Renal cortical epithelial cell (primary cell): ENCODE measurements at places on chromosomes 6 and 20.
A peak's percentile ranks its signal among the peaks of the same experiment; 100 is the strongest.

GRCh38 chr6:24504649-24505586 lies 10.1 kb downstream of the ALDH5A1 start:
- DNase-seq = no peak

- DNase-seq = no peak
Measured at GRCh38 chr20:61801428-61801827, 264.3 kb downstream of the TAF4 start.

GRCh38 chr6:168542301-168542700 lies 101.3 kb downstream of the SMOC2 start:
- DNase-seq = no peak

DNA sequence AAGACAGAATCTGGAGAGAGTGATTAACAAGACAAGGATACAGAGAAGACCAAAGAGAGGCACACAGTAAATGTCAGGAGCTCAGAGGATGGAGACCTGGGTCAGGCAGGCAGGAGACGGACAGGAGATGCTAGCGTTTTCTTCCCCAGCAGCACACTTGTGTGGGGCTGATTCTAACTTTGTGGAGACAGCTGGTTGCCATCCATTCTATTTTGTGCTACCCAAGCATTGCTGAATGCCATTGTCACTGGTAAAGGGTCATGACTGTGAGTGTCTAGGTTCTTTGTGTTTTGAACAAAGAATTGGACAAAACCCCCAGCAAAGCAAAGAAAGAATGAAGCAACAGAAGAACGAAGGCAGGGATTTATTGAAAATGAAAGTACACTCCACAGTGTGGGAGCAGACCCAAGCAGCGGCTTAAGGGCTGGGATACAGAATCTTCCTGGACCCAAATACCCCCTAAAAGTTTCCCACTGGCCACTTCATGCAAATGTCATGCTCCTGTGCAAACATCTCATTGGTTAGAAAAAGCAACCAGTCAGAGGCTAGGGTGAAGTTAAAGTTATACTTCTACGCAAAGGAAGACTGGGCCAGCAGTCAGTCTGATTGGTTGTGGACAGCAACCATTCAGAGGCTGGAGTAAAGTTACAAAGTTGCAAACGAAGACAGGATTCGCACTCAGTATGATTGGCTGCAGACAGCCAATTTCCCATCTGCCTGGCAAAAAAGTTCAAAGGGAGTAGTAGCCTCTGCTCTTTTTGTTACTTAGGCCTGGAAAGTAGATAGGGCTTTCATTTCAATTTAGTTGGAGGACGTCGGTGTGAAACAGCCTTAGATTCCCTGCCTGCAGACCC lies 17.5 kb downstream of the PTK7 start:
- DNase-seq = peak; percentile 86

DNA sequence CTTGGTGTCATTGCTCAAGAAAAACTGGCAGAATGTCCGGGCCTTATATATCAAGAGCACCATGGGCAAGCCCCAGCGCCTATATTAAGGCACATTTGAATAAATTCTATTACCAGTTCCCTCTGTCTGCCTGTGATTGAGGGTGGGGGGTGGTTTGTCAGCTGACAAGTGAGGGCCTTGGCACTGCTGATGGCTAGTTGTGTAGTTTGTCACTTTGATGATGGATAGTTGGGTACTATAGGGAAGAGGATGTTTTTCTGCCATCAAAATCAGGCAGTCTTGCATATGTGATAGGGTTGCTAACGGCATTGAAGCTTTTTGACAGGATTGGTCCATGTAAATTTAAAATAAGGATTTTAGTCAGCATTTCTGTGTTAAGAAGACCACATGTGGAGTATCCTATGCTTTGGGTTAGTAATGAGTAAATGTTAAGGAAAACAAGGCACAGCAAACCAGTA lies 2.5 kb downstream of the RPL10A start:
- no peak for DNase-seq

- DNase-seq = no peak
Measured at GRCh38 chr6:153172815-153173214, 41.7 kb upstream of the RGS17 start.

DNA sequence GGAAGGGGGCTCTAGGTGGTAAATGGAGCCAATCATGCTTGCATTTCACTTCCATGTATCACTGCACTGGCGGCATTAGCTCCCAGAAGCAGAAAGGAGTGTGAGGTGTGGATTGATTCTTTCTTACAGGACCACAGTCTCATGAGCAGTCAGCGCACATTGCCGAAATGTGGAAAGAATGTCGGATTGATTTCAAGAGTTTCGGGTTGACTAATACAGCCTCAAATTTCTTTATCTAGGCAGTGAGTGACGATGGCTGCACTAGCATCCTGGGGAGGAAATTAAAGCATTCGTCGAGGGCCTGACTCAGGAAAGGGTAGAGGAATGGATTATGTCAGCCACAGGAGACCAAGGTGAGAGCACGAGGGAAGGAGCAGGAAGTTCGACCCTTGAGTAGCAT lies 222.8 kb upstream of the CDYL start:
- no peak for DNase-seq

DNA sequence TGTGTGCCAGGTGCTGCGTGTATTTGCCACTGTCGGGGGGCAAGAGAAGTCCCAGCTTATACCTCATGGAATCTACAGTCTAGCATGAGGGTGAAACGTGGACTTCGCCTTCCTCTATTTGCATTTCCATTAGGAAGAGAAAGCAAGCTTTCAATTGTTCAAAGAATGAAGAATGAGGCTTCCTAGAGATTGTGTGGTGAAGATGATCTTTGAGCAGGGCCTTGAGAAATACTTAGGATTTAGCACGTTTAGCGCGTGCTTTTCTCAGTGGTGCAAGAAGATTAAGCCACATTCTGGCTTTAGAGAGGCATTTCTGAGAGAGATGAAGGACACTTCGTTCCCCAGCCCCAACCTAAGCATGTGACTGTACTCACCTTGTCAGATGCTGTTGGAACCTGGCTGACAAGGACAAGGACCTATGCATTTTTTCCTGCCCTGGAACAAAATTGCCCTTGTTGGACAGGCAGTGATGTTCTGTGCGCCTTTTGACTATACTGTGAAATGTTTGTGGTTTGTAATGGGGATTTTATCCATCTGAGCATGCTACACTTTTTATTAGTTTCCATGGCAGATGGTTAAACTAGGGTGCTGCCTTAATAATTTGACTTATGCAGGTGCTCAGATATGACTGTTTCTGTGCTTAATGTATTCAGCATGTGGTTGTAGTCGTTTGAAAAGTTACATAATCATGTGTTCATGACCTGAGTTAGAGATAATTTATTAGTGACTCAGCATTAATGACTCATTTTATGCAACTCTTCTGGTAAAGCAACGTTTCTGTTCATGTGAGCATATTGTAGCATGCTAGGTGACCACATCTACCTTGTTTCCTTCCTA lies 10.7 kb downstream of the TULP4 start:
- DNase-seq = peak; percentile 97

DNA sequence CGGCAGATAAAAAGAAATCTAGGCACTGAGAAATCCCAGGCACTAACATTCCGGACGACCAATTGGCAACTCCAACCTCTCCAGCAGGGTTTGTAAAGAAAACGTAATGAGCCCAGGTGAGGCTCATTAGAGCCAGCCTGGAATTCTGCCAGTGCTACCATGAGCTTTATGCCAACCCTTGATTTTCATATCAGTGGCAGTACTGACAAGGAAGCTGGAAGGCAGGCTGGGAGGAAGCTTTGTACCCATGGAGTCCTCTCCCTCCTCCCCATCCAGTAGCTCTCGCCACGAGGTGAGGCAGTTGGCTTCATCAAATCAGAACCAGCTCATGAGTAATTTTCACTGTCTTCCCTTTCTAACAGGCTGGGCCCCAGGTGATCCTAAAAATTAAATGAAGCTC lies 250.2 kb downstream of the ZNF217 start:
- no peak for DNase-seq

DNA sequence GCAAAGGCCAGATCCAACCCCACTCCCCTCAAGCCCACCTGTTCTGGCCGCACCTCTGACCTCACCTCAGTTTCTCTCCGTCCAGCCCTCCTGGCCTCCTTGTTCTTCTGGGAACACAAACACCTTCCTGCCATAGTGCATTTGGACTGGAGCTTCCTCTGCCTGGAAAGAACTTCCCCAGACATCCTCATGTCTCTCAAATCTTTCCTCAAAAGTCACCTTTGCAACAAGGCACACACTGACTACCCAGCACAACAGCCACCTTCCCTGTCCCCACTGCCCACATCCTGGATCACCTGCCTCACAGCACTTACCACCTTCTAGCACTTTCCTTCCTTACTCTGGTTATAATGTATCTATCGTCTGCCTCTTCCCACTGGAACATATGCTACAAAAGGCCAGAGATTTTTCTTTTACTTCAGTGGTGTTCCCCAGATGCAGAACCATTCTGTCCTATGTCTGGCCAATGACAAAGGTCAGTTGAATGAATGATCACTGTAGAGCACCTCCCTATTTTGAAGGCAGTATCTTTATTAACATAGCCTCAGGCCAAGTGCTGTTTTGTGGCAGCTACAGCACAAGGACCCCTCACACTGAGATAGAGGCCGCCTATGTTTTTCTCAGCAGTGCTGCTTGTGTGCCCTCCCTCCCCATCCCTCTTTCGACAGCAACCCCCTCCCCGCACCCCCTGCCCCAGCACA lies 4.1 kb downstream of the HLA-B start:
- DNase-seq = no peak

- DNase-seq = no peak
Measured at GRCh38 chr6:5447921-5448320, 186.6 kb downstream of the FARS2 start.

- peak; percentile 80 for DNase-seq
Measured at GRCh38 chr6:31559958-31560696, 12.0 kb upstream of the LTA start.

GRCh38 chr6:129253727-129254126 lies 370.8 kb downstream of the LAMA2 start:
- DNase-seq = no peak

GRCh38 chr20:618980-619379 lies 8.9 kb upstream of the TCF15 start:
- no peak for DNase-seq

- DNase-seq = no peak
Measured at GRCh38 chr6:43367245-43367984, 2.0 kb downstream of the ZNF318 start.

DNA sequence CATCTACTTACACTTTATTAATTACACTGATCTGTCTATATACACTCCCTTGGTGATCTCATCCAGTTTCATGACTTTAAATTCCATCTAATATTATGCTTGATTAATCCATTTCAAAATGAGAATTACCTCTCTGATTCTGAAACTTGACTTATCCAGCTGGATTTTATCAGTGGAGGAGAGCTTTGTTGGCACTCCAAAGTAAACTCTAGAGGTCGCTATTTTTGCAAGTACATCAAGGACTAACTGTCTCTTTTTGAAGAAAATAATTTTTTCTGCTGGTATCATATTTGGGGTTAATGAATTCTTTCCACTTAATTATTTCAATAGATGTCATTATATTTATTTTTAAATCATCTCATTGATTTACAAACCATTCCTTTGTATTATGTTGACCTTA lies 630.3 kb upstream of the MAN1A1 start:
- peak; percentile 21 for DNase-seq

- no peak for DNase-seq
Measured at GRCh38 chr6:33330736-33331135, 13.2 kb upstream of the ZBTB22 start.

DNA sequence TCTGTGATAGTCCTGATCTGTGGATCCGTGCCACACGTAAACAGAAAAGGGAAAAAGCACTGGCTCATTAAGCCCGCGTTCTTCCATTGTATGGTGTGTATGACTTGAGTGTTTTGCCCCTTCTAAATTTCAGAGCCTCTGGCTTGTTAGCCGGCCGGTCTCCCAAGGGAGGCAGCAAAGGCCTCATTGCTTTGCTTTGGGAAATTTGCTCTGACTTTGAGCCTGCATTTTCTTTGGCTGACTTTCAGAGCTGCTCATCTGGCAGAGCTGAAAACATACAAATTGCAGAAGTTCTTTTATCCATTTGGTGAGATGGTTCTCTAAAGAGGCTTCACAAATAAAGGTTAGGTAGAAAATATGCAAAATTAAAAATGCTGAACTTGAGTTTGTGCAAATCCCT lies 123.0 kb downstream of the UTRN start:
- DNase-seq = no peak

- DNase-seq = no peak
Measured at GRCh38 chr20:50535162-50535561, 25.0 kb downstream of the PTPN1 start.

DNA sequence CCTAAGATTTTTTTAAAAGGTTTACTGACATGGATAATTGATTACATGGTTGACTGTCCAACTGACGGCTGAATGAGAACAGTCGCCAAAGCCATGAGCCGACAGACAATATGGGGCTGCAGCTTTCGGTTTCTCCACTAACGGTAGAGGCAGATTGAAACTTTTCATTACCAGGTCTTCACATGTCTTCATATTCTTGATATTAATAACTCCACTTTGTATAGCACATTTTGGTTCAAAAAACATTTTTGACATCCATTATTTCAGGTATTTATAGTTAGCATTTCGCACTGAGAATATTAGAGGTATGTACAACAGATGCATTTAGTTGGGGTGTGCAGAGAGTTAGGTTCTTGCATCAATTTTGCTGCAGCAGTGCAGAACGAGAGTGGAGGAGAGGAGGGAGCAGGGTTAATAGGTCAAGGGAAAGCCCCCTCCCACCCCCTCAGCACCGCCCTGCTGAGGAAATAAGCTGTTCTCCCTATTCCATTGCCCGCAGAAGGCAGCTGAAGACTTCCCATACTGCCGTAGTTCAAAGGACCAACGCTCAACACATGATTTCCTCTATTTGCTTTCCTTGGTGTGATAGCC lies 73.6 kb upstream of the ADTRP start:
- no peak for DNase-seq

- no peak for DNase-seq
Measured at GRCh38 chr20:13580707-13581106, 58.0 kb downstream of the TASP1 start.

DNA sequence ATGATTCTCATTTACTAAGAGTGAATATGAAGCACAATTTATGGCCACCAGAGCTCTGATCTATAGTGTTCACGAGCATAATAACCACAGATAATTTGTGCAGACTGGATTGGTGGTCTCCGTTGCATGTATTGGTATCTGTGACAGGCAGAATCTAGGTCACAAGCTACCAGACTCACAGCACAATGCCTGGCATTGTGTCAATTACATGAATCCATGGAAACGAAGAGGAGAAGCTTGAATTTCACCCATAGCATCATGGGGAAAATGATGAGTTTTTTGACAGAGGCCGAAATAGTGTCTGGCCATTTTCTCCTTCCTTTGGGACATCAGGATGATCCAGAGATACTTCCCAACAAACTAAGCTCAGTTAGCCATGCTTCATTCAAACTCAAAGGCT lies 52.3 kb upstream of the TMEM170B start:
- no peak for DNase-seq

GRCh38 chr6:13355043-13355945 lies 27.0 kb upstream of the TBC1D7 start:
- DNase-seq = peak; percentile 96

- DNase-seq = no peak
Measured at GRCh38 chr6:147621961-147622360, 113.5 kb downstream of the SAMD5 start.

DNA sequence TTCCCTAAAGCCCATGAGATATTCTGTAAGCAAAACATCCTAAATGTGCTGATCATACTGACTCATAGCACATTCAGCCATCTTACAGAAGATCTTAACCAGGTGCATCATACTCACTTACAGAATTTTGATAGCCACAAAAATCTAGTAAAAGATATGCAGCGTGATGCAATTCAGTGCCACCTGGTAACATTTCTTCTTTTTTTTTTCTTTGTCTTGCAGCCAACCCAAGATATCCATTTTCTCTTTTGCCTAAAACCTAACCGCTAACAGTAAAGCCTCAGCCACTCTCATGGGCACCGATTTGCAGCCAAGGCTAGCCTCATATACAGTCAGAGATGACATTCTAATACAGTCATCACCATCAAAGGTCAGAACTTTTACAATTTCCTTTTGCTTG lies 293.3 kb downstream of the HACE1 start:
- DNase-seq = no peak
